Activated CD8-positive, alpha-beta T cell treated with anti-CD3 and anti-CD28 coated beads, Interleukin-2, amount 10 ng/mL, durations not matched to agents 7 days and 5 days (primary cell): ENCODE measurements at places on chromosomes 12 and 14. TPM values are rescaled to one million over a fixed set of nuclear protein-coding genes. Genes with fewer than 3 reads are reported as not detected.

Gene ISM2
- total RNA-seq = not detected

Gene SIX6
- not detected for total RNA-seq

Gene GLS2
- 0.70 TPM for total RNA-seq

Gene SLC4A8
- 12.6 TPM for total RNA-seq

Gene SYT1
- not detected for total RNA-seq

Gene KRT6A
- not detected for total RNA-seq

Gene IFI27L1
- 41.3 TPM for total RNA-seq

Gene NINJ2
- 10.6 TPM for total RNA-seq

Gene HOXC12
- not detected for total RNA-seq

Gene CNOT2
- total RNA-seq = 76.2 TPM

Gene GXYLT1
- 7.5 TPM for total RNA-seq

Gene PCBP2
- 813 TPM for total RNA-seq

Gene RASSF8
- total RNA-seq = 1.0 TPM

Gene KLRD1
- 8.8 TPM for total RNA-seq

Gene MFAP5
- not detected for total RNA-seq

Gene OR10A7
- not detected for total RNA-seq

Gene NKX2-8
- not detected for total RNA-seq

Gene SLC39A5
- total RNA-seq = 0.52 TPM

Gene ST8SIA1
- 0.34 TPM for total RNA-seq

Gene SLC8B1
- 23.8 TPM for total RNA-seq

Gene KRT78
- not detected for total RNA-seq

Gene OVCH1
- total RNA-seq = not detected

Gene SLC6A13
- not detected for total RNA-seq

Gene SLC16A7
- 35.9 TPM for total RNA-seq

Gene LACRT
- total RNA-seq = not detected

Gene ENDOU
- total RNA-seq = not detected

Gene FOXN4
- total RNA-seq = not detected

Gene DNM1L
- total RNA-seq = 64.7 TPM

Gene C14orf132
- 0.42 TPM for total RNA-seq

Gene IL26
- 0.23 TPM for total RNA-seq
